NCI-H1092 (cell line): ENCODE measurements at places on chromosomes 7 and 10.

DNA sequence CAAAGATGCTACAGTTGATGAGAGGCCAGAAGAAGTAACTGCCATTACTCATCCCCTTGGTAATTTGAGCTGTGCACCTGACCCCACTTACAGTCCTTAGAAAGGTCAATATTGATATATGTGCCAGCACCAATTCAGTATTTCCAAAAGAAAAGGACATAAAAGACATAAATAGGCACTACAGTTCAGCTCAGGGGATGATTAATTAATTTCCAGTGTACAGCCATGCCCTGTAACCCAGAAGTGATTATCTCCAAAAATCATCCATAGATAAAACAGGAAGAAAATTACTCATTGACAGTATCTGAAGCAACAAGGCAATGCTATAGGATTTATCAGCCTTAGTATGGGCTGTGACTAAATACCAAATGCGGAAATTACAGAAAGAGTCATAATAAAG, 82.4 kb downstream of the PHYHIPL start:
- peak; percentile 3 for DNase-seq

DNA sequence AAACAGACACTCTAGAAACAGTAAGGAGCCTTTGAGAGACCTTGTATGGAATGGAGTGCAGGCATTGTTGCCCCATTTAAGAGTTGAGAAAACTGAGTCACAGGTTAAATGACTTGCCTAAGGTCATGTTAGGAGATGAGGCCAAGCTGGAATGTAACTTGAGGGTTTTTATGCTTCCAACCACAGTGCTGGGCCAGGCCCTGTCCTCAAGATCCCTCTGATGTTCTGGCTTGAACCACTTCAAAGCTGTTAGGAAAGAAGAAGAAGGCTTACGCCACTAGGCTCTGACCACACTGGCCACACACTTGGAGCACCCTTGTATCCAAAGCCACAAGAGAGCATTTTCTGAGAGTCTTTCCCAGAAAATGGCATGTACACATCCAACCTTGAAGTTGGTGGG, 42.7 kb downstream of the PLAU start:
- DNase-seq = no peak

DNA sequence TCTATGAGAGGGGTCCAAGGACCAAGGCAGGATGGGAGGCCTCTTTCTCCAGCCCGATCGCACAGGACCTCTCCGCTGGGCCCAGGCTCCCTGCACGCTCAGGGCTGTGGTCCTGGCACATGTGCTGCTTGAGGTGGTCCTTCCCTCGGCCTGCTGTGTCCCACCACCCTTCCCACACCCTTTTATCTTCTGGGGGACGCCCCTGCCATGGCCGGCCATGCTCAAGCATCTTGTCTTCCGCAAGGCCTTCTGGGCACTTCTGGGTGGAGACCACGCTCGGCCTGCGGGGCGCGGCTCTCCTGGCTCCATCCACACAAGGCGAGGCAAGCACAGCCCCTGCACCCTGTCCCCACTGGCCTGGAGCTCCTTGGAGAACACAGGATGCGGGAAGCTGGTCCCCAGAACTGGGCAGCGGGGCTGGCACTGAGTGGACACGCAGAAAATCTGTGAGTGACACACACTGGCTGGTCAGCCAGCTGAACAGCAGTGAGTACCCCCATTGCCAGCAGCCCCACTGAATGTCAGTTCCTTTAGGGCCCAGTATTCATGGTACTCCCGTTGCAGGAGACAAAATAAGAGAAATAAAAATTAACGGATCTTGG, 115.9 kb downstream of the TCERG1L start:
- no peak for DNase-seq

DNA sequence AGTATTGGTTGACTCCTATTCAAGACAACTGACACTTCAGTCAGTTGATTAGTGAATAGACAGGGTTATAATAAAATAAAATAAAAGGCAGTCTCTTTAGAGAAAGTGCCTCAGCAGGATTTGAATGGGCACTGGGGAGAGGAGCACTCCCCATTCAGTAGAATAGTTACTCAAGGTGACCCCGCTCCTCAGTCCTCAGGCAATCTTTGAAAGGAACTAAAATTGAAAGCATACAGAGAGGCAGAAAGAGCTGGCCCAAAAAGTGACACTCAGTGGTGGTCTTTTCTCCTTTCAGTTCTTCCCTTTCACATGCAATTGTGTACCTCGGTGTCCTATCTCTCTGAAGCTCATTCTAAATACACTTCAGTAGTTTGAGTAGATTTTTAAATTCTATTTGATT, 47.4 kb upstream of the MACC1 start:
- no peak for DNase-seq

DNA sequence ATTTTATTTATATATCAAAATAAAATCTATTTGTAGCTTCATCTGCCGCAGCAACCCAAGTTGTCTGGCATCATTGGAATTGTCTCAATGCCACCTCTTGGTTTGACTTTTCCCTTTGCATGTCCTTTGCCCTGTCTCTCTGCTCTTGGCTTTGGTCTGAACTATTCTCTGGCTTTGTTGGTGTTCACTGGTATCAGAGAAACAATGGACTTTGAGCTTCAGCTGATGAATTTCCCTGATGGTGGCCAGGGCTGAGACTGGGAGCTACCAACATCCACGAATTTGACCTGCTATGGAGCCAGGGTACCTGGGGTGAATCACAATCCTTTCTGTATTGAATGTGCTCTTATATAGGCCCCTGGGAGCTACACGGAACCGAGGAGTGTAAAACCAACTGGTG, 311.7 kb upstream of the KIAA1217 start:
- DNase-seq = no peak

DNA sequence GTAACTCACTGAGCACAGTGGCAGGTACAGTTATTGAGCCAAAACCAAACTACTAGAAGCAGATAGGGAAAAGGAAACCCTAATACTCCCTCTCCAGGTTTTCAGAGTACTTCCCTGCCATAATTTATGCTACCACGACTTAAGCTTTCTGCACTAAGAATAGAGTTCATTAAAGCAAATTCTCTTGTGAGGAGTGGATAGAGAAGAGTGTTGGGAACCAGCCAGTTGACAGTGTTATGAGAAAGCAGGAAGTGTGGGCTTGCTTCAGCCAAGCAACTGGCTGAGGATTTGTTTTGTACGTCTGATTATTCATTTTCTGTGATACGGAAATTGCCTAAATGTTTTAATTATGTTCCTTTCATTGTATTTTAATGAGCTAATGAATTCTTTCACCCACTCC, 280.5 kb downstream of the KIF20B start:
- no peak for DNase-seq

- DNase-seq = no peak
These were observed 36.6 kb upstream of the CALD1 start for GRCh38 chr7:134742688-134743350.

DNA sequence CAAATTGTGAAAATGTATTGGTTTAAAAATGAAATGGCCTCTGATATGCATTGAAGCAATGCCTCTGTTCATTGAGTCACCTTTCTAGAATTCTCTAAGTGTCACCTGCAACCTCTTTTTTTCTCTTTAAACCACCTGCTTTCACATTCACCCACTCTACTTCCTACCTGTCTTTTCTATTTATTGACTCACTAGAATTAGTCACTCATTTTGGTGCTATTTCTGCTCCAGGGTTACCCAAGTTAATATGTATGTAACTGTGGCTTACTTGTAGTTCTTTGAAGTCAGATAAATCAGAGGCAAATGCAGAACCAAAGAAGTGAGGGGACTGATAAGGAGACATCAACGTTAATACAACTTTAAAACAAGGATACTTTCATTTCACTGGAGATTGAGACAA, 674.7 kb downstream of the CCSER2 start:
- no peak for DNase-seq
